EH (cell line): ENCODE measurements at places on chromosomes 11 and 22.

DNA sequence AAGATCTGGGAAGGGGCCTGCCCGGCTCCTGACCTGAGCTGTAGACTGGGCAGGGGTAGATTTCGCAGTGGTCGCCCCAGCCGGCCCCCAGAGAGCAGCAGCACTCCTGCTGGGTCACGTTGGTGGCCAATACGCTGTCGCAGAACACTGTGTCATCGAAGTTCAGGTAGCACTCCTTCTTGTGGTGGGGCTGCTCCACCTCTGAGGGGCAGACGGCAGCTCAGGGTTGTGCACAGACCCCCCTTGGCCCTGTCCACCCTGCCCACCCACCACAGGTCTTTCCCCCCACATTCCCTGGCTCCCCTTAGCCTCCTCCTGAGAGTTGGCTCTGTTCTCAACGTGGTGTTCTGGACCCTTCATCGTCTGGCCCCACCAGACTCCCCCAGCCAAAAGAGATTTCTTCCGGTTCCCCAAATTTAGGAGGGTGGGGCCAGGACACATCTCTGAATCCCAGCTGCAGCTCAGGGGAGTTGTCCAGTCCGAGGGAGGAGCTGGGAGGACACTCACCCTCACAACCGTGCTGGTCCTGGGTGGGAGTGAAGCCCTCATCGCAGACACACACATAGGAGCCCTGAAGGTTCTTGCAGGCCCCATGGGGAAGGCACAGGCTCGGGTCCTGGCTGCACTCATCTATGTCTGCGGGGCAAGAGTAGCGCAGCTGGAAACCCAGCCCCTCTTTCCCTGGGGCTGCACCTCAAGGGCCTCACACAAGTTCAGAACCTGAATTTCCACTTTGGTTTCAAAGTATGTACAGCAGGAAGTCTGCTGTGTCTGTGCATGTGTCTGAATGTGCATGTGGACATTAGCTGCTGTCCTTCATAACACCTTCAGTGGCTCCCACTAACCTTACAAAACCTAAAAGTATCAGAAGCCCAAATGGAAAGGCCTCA is 16.5 kb downstream of the SCYL1 start:
- no peak for DNase-seq

DNA sequence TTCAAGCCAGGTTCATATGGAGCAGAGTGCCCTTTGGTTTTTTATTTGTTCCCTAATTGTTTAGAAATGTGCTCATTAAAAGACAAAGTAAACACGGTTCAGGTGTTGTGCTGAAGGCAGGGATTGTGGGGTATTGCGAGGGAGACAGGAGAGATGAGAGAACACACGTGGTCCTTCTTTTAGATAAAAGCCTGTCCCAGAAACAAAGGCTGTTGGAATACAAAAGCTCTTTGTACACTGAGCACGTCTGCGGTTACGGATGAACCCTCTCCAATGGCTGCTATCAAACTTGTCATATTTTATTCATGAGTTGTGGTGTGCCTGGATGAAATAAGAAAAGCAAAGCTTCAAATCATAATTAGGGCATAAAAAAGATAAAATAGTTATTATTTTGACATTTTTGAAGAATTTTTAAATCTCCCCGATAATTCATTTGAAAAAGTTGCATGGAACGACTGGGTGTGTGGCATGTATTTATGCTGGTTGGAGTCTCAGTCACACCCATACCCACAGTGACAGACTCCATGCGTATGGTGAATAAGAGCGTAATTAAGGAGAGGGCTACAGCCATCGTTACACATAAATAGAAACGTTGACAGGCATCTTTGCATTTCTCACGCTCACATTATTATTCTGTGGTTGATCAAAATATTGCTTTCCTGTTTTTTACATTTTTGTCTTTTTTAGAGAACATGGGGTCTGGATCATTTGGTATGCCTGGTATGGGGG is 92.9 kb downstream of the NELL1 start:
- DNase-seq, result no peak

GRCh38 chr11:9015677-9016076 is 11.9 kb upstream of the NRIP3 start:
- DNase-seq, result peak; percentile 80

- DNase-seq, result no peak
These were observed 146.2 kb downstream of the DBX1 start for GRCh38 chr11:20014067-20014402.

DNA sequence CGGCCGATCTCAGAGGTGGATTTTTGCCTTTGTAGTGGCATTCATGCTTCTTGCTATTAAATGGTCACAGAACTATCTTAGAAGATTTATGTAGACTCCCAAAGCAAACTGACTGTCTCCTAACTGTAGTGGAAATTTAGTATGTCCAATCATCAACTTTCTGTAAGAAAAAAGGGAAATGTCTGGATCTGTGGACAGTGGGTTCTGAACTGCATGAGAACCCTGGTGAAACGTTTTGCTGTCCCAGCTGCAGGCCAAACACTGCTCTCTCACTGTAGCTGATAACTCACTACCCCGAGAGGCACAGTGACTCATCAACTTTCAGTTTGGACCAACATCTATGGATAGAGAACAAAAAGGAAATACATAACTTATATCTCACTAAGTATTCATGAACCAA is 387.1 kb downstream of the SOX6 start:
- peak; percentile 86 for DNase-seq

DNA sequence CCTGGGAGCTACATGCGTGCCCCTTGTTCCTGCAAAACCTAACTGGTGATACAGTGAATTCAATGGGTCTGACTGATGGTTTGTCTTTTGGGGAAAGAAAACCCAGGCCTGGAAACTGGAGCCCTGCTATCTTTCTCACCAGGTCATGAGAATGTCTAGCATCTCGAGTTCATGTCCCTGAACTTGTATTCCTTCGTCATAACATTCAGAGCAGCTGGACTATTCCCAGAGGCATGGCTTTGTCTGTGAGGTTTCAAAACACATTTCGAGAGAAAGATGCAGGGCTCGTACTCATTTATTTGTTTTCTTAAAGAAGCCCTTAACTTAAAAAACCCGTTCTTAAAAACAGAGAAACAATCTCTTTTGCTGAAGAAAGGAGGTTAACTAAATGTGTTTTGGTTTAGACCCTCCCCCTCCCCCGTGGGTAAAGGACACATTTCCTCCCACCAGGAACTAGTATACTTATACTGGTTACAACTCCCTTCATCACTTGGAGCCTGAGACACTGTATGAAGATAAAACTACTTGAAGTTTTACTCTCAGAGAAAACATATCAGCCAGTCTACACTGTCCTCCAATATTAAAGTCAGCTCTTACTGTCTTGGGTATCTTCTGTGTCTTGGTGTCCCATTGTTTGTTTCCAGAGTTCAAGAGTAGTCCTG is 43.2 kb downstream of the ME3 start:
- peak; percentile 56 for DNase-seq

DNA sequence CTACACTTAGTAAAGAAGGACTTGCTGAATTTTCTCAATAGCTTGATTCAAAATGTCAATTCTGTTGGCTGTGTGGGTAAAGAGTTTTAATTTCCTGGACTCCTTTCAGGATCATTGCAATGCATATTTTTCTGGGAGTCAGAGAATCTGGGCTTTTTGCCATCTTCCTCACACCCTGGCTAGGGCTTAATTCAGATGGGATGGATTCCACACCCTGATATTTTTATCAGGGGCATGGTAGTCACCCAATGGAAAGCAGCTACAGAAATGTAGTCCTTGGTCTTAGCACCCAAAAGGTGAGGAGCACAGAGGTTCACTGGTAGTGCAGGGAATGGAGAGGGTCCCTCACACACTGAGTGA is 79.3 kb downstream of the SGSM3 start:
- peak; percentile 88 for DNase-seq

DNA sequence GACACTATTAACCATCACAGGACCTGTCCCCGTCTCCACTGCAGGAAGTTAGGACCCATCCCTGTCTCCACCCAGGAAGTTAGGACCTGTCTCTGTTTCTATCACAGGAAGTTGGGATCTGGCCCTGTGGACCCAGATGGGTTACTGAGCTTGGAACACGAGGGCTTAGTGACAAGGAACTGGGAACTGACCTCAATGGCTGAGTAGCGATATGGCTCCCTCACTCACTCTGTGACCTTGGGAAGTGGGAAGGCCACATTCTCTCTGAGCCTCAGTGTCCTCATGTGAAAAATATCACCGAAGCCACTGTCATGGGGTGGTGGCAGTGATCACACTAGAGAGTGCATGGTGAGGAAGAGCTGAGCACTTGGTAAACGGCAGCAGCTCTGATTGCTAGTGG is 59.4 kb downstream of the FBLN1 start:
- DNase-seq, result no peak

GRCh38 chr22:20057596-20058268 is 22.3 kb upstream of the DGCR8 start:
- DNase-seq, result no peak

DNA sequence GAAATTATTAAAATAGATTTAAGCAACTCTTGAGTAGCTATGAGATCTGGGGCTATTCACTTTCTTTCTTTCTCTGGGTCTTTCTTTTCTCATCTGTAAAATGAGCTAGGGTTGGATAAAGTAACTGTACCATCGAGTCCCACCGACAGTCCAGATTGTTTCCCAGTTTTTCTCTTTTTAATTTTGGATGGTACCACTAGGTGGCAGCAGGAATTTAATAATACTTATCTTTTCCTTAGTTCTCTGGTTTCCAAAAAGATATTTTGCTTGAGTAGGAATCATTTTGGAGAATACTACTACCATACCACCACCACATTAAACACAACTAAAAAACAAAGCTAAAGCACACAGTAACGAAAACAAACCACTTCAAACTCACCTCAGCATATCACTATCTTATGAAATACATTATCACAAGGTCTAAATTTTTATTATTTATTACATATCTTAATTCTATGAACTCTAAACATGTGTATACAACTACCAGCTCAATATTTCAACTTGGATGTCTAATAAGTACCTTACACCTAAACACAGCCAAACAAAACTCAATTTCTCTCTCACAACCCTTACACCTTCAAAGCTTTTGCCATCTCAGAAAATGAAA is 584.0 kb downstream of the KCNA4 start:
- peak; percentile 26 for DNase-seq

- no peak for DNase-seq
These were observed 7.5 kb upstream of the NRGN start for GRCh38 chr11:124732230-124732629.

GRCh38 chr22:32206774-32207758 is 2.2 kb upstream of the RFPL2 start:
- DNase-seq, result peak; percentile 21

- peak; percentile 58 for DNase-seq
These were observed 69.0 kb upstream of the SYT13 start for GRCh38 chr11:45354976-45355705.

DNA sequence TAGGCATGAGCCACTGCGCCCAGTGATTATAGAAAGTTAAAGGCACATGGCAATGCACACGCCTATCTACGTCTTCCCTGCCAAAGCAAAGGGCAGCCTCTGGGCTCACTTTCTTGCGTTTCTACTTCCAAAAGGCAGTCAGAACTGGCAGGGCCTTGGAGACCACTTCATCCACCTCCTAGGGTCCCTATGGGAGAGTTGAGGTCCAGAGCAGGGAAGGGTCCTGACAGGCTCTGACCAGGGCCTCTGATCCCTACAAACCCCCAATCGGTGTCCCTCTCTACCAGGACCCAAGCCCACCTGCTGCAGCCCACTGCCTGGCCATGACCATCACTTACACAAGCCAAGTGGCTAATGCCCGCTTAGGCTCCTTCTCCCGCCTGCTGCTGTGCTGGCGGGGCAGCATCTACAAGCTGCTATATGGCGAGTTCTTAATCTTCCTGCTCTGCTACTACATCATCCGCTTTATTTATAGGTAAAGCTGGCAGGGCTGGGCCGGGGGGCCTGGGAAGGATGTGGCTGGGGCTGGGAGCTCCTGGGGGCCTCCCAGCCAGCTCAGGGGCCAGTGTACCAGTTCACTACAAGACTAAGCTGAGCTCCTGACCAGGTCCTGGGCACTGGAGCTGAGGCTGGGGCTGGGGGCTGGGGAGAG is 1.5 kb downstream of the BEST1 start:
- DNase-seq, result no peak

DNA sequence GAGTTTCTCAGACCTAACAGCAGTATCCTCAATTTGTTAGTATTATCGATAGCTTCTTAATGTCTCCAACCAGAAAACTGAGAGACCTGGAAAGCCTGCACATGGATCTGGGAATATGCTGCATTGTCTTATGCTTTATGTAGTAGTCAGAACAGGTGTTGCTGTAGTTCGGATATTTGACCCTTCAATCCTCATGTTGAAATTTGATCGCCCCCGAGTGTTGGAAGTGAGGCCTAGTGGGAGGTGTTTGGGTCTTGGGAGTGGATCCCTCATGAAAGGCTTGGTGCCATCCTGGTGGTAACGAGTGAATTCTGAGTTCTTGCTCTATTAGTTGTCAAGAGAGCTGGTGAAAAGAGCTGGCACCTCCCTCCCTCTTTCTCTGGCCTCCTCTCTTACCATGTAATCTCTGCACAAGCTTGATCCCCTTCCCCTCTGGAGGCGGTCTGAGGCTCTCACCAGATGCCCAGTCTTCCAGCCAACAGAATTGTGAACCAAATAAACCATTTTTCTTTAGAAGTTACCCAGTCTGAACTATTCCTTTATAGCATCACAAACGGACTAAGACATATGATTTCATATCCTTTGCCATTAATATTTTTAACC is 227.1 kb downstream of the DDX10 start:
- no peak for DNase-seq

- DNase-seq, result no peak
These were observed 17.6 kb upstream of the TTC17 start for GRCh38 chr11:43341159-43341558.

DNA sequence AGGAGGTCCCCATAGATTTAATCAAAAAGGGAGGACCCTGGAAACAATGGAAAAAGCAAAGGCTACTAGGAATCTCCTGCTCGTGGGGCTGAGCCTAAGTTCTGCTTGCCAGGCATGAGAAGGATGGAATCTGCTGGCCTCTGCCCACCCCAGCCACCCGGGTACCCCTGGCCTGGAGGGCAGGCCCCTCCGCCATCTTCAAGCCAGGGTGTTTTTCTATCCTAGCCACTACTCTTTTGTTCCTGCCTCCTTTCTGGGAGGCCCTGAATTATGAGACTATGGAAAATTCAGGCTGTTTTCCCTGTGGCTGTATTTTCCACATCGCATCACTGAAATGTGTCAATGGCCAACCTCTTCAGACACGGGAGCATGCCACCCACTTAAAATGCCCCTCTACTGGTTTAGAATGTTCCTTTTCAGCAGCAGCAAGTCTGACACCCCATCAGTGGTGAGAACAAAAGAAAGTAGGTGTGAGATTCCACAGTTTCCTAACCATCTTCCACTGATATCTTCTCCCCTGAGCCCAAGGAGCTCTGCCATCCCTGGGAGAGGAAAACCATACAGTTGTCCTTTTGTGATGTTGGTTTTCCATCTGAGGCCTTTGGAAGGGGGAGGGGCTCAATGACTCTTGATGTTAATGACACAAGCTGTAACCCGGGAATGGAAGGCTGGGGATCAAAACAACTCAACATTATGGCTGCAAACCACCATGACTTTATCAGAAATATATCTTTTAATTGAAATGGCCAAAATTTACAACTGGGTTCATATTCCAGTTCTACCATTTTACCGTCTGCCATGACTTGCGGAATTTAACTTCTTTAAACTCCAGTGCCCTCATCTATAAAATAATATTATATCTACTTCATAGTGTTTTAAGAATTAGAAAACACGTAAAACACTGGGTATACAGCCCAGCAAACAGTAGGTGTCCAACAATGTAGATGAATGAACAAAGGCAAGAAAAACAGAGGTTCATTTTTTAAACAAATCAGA is 22.2 kb downstream of the DKK3 start:
- no peak for DNase-seq
